ENCODE measurements at places on chromosomes 7 and 10. TPM values are rescaled to one million over a fixed set of nuclear protein-coding genes. Genes with fewer than 3 reads are reported as not detected.

DNA sequence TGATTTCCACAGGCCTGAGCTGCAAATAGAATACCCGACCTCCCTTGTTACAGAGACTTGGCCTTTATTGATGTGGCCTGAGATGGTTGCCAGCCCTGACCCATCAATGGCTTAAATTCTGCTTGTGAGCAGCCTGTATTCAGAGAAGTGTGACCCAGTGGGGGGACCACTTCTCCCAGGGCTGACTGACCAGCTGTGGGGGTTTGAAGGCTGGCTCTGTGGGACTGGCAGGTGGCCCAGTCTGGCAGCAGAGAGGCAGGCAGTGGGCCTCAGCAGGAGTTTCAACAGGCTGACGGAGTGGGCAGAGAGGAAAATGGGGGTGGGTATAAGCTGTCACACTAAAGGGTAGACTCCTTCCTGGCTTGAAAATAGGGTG, 12.2 kb upstream of the PPIF start:
- no peak for DNase-seq

DNA sequence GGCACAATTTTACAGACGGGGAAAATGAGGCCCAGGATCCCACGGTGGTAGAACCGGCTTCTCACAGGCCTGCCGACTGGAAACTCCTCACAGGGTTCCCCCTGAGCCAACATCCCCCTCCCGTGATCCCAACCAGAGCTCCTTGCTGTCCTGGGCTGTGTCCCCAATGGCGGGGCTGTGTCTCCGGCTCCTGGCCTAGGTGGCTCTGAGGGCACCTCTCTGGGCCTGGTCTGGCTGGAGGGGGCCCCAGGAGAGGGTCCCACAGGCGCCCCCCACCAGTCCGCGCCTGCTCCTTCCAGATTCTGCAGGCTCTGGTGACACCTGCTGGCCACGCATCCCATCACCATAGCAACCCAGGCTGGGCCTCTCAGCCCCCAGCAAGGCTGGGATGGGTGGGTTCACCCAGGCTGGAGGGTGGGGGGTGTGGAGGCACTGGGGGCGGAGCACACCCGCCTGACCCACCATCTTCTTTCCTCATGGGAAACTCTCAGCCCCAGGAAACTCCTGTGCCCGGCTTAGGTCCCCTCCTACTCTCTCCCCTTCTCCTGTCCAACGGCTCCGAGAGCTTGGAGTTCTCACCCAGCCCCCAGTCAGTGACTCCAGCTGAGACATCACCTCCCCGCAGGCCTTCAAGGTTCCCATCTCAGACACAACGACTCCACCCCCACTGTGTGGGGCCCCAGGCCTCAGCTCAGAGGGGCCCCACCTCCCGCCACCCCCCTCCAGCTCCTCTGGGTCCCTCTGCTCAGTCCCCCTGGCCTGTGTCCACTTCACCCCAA, 27.1 kb upstream of the TNRC18 start:
- peak; percentile 46 for DNase-seq

GRCh38 chr10:122490268-122490667, 28.9 kb downstream of the HTRA1 start:
- DNase-seq = no peak

- DNase-seq = no peak
These were observed 205.3 kb downstream of the BUB3 start for GRCh38 chr10:123359539-123359938.

DNA sequence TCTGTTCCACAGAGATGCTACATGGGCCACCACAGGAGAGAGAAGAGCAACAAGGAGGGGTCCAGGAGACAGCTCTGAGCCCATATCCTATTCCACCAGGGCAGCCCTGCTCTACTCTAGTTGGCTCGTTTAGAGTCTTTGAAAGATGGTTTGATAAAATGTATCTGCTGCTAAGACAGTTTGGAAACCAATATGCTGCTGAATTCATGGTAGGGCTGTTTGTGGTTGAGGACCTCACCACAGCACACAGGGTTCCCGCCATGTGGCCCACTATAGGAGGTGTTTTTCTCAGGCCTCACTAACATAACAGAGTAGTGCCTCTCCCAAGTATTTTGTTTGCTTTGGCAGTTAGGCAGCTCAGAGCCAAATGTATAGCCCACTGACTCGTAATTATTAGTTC, 35.8 kb upstream of the ZC3HAV1L start:
- no peak for DNase-seq

DNA sequence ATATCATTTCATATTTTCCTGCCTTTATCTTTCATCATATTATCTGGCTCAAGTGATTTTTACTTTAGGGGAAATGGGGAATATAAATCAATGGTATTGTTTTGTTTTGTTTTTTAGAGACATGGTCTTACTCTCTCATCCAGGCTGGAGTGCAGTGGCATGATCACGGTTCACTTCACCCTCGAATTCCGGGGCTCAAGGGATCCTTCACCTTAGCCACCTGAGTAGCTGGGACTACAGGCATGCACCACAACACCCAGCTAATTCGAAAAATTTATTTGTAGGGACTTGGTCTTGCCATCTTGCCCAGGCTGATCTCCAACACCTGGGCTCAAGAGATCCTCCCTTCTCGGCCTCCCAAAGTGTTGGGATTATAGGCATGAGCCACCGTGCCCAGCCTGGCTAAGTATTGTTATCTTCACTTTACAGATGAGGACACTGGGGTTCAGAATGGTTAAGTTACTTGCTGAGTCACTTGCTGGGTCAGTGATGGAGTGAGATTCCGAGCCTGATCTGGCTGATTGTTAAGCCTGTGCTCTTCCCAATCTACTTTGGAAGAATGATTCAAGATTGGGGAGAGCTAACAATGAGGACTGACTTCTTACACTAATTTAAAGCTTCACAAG, 3.7 kb upstream of the SLC16A9 start:
- no peak for DNase-seq

GRCh38 chr7:154743206-154743605, 259.7 kb downstream of the PAXIP1 start:
- DNase-seq = no peak

DNA sequence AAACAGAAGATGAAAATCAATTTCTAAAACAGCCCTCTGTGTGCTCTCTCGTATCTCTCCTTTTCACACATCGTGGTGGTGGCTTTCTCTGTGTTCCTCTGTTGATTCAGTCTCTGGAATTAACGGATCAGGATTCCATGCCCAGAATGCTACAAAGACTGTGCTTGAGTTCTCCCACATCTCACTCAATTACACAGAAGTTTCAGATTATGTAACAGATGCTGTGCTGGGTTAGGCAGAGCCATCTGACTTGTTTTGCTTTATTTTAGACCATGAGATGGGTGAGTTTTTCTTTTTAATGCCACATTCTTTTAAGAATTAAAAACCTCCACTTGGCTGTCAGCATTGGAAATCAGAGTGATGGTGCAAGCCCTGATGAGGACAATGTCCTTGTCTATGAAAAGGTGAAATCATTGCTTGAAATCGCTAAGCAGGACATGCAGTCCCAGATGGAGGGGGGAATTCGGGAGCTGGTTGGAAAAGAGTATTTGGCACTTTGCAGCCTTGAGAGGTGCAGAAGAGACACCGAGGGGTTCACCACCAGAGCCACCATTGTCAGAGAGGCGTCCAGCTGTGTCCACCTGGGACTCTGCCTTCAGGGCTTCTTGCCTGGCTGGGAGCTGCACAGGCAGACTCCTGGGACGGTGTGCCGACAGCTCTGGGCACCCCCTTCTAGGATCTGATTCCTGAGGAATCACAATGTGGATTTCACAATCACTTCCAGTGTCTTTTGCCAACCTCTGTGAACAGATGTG, 80.4 kb downstream of the EGFR start:
- peak; percentile 72 for DNase-seq

- no peak for DNase-seq
These were observed 594.1 kb downstream of the GRM8 start for GRCh38 chr7:126658684-126659083.

DNA sequence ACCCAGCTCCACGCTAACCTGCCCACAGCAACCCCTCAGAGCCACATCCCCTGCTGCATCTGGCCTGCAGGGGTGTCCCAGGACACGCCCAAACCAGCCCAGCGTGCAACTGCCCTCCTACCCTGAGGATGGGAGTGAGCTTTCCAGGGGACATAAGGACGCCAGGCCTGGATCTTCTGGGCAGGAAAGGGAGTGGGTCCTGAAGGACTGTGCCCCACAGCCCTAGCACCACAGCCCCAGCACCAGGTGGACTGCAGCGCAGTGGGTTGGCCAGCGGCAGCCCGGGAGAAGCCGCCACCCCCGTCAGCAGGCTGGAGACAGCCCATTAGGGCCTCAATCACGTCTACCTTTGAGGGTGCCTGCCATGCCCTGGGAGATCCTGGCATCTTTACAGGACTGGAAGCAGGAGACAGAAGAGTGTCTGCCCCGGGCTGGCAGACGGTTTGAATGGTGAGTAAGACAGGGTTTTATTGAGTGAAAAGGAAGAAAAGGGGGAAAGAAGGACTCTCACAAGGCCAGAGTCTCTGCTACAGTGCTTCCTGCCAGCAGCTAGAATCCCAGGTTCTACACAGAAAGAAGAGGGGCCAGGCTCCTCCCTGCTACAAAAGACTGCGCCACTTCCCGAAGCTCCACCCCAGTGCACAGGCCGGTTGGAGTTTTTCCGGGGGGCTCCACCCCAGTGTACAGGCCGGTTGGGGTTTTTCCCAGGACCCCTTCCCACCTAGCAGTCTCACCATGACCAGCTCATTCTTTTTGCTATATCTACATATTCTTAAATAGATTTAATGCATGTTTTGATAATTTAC, 69.8 kb upstream of the KCTD7 start:
- DNase-seq = no peak

GRCh38 chr10:7296648-7297047, 114.2 kb downstream of the SFMBT2 start:
- DNase-seq = no peak

- DNase-seq = peak; percentile 51
These were observed 535 bp downstream of the ASAH2B start for GRCh38 chr10:50740293-50740648.

- peak; percentile 71 for DNase-seq
These were observed 128.4 kb downstream of the ABCA13 start for GRCh38 chr7:48299580-48300169.

DNA sequence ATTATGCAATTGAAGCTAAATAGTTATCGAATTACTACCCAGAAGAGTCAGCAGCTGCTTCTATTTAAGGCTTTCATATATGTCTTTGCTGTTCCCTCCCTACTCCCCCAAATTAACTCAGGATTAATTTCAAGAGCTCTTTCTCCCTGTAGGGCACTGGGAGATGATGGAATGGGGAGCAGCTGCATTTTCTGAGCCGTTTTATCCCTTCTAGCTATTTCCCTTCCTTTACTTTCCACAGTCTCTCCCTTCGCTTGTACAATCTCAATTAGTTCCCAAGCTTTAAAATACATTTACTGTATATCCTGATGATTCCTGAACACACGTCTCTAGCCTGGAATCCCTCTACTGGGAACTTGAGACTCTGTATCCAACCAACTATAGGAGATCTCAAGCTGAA, 19.8 kb upstream of the TSPAN12 start:
- DNase-seq = no peak

DNA sequence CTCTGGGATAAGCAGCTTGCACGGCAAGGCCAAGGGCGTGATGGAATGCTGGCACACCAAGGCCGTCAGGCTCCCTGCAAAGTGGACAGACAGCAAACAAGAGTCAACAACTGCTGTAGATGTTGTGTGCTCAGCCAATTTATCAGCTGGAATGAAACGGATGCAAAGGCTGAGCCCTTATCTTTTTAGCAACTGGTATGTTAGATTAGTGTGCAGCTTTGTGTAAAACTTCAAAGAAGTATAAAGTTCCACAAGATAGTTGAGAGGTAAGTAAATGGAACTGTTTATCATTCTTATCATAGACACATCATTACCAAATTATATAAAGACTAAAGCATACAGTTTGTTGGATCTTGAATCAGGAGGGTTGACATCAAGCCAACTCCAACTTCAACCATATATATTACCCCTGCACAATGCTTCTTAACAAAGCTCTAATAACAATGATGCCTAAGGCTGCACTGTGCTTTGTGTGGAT, 289.0 kb downstream of the TNS3 start:
- DNase-seq = no peak

GRCh38 chr10:93074147-93074596, 479 bp downstream of the CYP26A1 start:
- DNase-seq = no peak

- no peak for DNase-seq
These were observed 260.5 kb upstream of the AOAH start for GRCh38 chr7:36984710-36985312.

DNA sequence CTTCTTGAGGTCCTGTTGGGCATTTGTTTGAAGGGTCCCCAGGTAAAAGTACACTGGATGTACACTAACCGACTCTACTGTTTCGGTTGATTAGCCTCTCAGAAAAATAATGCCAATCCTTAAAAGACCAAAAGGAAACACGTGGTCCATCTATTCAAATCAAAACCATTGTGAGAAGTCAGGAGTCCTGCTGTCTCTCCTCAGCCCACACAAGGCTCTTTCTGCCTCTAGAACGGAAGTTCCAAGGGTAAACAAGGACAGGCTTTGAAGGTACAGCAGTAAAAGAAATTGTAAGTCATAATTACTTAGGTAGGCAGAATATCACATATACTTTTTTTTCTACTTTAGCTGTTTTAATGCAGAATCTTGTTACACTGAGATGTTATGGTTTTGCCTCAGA, 71.7 kb upstream of the TPK1 start:
- DNase-seq = no peak

DNA sequence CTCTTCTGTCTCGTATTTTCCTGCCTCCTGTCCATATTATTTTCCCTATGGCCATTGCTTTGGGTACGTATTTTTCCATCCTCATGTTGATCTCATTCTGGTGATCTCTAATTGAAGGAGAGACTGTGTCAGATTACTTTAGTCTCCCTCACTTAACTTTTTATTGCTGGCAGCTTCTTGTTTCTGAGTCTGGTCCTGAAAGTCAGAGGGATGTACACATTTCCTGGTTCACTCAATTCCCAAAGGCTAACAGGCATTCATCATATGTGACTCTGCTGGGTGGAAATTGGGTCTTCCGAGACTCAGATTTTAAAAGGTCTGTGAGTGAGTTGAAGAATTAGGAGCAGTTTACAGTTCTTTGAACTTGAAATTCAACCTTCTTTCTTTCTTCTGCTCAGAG, 10.9 kb downstream of the UMAD1 start:
- DNase-seq = no peak

GRCh38 chr10:119669975-119670640, 18.9 kb downstream of the BAG3 start:
- no peak for DNase-seq

- no peak for DNase-seq
These were observed 49.5 kb downstream of the NRP1 start for GRCh38 chr10:33284945-33285344.

GRCh38 chr7:64839910-64840309, 45.7 kb downstream of the ZNF138 start:
- DNase-seq = no peak

The C10orf90 gene
- not detected for total RNA-seq

The CDCA7L gene
- 43.6 TPM for total RNA-seq

The GARIN1A gene
- total RNA-seq = 2.3 TPM

The LRRTM3 gene
- total RNA-seq = not detected

The CDC14C gene
- not detected for total RNA-seq

The GCK gene
- not detected for total RNA-seq

The MPP7 gene
- total RNA-seq = 5.4 TPM

The PLAU gene
- 17.3 TPM for total RNA-seq

The TMEM196 gene
- not detected for total RNA-seq

The SBDS gene
- 156 TPM for total RNA-seq

The FBXO24 gene
- 0.37 TPM for total RNA-seq

The BTAF1 gene
- total RNA-seq = 35.5 TPM

The DNAJC12 gene
- 9.5 TPM for total RNA-seq

The LRRD1 gene
- not detected for total RNA-seq
